Right cardiac atrium (tissue), 5 donors: ENCODE measurements at places on chromosomes 5 and 9.

DNA sequence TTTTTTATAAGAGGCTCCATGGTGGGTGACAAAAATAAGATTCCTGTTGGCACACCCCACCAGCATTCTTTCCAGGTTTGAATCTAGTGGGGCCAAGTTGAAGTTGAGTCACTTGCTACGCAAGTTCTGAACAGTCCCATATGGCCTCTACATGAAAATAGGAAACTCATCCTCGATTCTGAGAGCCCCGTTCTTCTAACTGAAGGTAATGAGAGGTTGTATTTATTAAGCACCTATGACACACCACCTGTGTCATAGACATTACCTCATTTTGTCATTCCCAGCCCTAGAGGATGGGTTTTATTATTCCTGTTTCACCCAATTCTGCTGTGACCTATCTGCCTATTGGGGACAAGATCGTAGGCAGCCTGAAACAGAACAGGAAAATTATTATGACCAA, 131.7 kb downstream of the ACTL7B start:
- no peak for DNase-seq

DNA sequence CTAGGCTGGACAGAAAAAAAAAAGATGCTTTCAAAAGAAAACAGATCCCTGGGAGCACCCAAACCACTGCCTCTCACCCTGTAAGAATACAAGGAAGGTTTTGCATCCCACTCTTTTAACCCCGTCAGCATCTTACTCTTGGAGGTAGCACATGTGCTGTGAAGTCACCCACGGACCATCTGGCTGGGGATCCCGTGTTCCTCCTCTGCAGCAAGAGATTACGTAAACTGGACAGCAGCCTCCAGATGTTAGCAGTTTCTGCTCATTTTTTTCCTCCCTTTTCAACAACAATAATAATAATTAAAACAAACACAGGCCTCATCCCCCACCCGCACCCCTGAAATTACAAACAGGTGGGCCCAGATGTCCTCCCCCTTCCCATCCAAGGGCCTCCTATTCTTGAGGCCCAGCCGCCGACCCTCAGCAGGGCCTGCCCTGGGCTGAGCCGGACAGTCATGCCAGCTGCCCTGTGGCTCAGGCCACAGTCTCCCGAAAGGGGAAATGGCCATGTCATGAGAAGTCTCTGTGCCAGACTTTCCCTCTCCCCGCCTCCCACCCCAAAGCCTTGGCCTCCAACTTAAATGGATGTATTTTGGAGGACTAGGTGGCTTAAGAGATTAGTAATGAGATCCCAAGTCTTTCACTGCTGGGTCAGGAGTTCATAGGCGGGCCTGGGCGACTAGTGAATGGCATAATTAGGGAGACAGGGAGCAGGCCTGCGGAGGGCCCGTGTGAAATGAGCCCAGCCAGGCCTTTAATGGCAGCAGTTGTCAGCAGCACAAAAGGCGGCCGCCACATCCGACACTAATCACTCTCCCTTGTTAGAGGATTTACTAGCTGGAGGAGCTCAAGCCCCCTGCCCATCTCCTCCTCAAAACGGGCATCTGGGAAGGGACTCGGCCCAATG, 165.1 kb downstream of the PAPPA start:
- peak; percentile 74 for DNase-seq

DNA sequence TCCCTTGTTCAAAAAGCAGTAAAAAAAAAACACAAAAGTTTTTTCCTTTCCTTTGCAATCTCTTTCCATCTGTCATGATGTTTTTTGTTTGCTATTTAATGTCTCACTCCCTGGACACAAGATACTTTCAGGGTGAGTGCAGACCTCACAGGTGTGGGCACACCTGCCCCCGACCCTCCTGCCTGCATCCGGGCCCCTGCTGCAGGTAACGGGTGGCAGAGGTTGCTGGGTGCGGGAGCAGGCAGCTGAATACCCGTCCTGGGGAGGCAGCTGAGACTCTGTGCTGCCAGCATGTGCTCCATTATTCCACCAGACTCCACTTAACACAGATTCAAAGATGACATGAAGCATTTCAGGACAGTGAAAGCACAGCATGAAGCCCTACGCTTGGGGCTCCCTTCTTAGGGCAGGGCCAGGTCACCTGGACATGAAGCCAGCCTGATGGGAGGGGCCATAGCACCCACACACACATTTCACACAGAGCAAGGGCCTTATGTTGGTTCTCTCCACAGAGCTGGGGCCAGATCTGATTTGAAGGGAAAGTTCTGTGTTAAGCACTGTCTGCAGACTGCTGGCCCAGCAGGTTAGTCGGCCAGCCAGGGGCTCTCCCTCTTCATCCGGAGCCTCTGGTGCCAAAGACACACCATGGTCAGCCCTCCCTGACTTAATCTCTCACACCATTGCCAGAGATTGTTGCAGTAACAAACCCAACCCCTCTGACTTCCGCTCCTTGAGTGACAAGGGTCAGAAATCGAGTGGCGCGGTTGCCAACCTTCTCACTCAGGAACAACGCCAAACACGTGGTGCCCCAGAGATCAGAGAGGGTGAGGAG, 13.0 kb downstream of the NEK6 start:
- DNase-seq = peak; percentile 74

DNA sequence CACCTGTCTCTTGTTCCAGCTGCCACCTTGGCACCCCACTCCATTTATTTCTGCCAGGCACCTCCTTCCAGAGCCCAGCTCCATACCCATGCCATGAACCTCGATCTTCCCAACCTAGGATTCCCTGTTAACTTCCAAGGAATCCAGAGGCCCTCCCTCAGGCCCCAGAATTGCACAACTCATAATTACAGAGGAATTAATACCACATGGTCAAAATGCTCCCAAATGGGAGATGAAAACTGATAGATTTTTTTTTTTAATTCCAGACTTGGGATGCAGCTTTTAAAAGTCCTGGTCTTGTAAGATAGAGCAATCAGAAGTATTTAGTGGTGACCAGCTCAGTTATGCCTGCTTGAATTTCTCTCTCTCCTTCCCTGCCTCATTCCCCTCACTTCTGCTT, 96.2 kb upstream of the CCDC112 start:
- no peak for DNase-seq

GRCh38 chr5:75473463-75473862, 38.0 kb downstream of the CERT1 start:
- DNase-seq = no peak

GRCh38 chr9:13651969-13652663, 372.6 kb upstream of the MPDZ start:
- DNase-seq = peak; percentile 14

GRCh38 chr5:170863646-170864045, 1.8 kb downstream of the RANBP17 start:
- DNase-seq = no peak

- no peak for DNase-seq
These were observed 17.0 kb downstream of the CAMK2A start for GRCh38 chr5:150272531-150272930.

DNA sequence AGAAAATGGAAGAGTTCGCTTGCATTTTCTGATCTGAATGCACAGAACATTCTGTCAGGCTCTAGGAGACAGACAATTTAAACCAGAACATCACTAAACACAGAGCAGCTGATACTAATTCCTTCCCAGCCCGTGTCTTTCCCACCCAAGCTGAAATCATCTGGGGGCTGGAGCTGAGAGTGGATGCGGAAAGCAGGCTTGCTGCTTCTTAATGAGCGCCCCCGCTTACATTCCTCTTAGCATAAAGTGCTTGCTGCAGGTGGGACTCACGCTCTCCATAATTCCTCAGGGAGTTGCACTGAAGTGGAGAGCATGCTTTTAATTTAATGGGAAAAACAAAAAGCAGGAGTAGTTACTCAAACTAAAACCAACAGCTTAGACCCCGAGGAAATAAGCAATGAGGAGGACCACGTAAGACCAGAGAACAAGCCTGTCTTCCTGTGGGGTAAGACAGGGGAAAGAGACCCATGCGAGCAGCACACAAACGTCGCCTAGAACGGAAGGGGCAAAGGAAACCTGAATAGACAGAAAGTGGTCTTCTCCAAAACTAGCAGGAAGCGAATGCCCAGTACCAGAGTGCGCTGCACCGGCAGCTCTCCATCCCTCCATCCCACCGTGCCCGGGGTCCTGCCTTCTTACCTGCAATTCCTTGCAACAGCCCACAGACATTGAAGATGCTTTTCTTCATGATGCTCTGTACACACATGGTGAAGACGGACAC, 139.3 kb downstream of the LHFPL2 start:
- no peak for DNase-seq

- DNase-seq = no peak
These were observed 21.9 kb upstream of the VDAC1 start for GRCh38 chr5:134026521-134027287.

DNA sequence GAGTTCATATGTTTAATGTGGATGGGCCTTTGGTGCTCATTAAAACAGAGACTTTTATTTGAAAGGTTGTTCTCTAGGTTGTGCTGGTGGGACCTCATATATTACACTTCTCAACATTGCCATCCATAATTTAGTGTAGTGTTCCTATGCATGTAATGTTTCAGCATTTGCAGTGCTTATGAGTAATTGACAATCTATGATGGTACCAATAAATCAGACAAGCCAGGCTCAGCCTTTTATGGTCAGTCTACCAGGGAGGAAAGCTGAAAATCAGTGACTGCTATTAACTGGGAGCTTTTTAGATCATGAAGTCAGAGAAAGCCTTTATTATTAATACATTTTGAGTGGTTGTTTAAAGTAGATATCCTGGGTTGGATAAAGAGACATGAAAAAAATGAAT, 120.1 kb upstream of the SLC28A3 start:
- no peak for DNase-seq

DNA sequence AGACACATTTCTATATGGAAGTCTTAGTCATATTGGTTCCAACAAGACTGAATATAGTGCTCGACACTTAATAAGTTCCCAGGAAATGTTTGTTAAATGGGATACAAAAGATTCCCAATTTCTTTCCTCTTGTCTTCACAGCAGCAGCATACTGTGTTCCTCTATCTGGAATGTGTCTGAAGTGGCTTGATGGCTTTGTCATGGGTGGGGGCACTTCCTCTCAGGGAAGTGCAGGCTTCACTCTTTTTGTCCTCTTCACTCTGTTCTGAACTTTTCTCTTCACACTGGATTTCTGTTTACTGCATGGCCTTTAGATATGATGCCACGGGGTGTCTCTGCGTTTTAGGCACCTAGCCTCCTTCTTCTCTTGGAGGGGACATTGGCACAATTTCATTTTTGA, 127.7 kb upstream of the C9orf72 start:
- no peak for DNase-seq

- no peak for DNase-seq
These were observed 163.9 kb downstream of the ZNF608 start for GRCh38 chr5:124582561-124582840.

DNA sequence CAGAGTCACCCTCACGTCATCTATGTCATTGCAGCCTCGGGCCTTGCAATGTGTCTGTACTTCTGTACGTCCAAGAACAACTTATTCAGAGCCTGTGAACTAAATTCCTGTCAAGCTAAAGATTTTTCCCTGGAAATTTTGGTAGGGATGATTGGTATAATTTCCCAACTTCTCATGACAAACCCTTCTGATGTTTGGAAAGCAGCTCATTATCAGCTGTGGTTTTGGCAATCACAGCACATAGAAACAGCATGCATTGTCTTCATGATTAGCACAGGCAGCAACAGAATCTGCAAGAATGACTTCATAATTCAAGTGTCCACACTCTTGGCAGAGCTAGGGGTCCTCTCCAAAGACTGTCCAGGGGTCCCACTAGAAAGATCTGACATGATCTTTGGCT, 49.5 kb downstream of the APBA1 start:
- no peak for DNase-seq

DNA sequence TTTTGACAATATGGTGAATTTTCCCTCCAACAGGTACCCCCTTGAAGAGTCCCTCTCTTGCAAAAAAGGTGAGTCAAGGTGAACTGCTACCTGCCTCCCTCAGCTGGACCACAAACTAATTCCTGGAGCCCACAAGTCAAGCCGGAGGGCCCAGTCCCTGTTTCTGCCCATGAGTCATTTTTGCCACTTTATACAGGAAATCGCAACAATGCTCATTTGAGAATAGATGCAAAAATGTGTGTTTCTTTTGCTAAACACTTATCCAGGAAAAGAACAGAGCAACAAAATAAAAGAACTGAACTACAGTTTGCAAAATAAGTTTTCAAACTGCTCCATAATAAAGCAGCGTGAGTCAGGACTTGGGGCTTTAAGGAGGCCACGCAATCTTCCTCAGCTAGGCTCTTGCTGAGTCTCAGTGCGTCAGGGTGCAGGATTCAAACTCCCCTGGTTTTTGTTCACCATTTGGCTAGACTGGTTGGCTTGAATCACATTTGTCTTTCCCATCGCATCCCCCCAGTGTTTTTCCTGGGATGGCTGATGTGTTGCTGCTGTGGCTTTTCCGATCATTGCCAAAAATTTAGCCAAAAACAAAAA, 102.7 kb downstream of the GOLPH3 start:
- DNase-seq = no peak

- DNase-seq = no peak
These were observed 39.3 kb downstream of the NUDT12 start for GRCh38 chr5:103523319-103523718.
